ENCODE measurements at places on chromosomes 11 and 22. TPM values are rescaled to one million over a fixed set of nuclear protein-coding genes. Genes with fewer than 3 reads are reported as not detected.
A peak's percentile ranks its signal among the peaks of the same experiment; 100 is the strongest.

RIMBP3B gene
- total RNA-seq, result not detected

UCP2 gene
- not detected for total RNA-seq

GRCh38 chr11:110286298-110287040 is 9.9 kb downstream of the RDX start:
- no peak overlapping the region for H3K4me3 ChIP-seq
- H3K4me1 ChIP-seq, result peaks cover 26% of the 10 kb centered on the region
- no peak for DNase-seq
- H3K27ac ChIP-seq, result peak overlapping the region; percentile 60

GRCh38 chr11:125569915-125570621 is 791 bp downstream of the EI24 start:
- peak overlapping the region; percentile 85 for H3K4me3 ChIP-seq
- peaks cover 5% of the 10 kb centered on the region for H3K4me1 ChIP-seq
- H3K27ac ChIP-seq, result peak overlapping the region; percentile 85
- H3K36me3 ChIP-seq, result peaks cover 44% of the 10 kb centered on the region
- H3K27me3 ChIP-seq, result no peaks in the 10 kb centered on the region

- DNase-seq, result no peak
- no peaks in the 10 kb centered on the region for H3K27me3 ChIP-seq
- H3K27ac ChIP-seq, result no peak overlapping the region
- no peak overlapping the region for H3K4me3 ChIP-seq
- peaks cover 7% of the 10 kb centered on the region for H3K4me1 ChIP-seq
These were observed 181.6 kb downstream of the MSANTD4 start for GRCh38 chr11:105840391-105840790.

DNA sequence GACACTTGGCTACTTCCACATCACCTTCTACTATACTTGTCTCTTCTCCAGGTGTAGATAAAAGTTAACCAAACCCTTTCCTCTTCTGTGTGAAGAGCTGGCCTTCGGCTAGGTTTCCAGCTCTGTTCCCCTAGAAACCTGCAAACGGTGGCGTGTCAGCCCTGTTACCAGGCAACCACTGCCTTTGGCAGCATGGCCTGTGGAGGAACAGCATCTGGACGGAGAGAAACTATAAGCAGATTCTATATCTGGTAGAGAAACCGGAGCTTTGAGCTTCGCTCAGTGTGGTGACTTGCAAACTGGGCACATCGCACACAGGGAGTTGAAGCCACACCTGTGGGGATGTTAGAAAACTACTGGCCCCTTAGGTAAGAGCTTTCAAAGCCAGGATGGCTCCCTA is 35.9 kb downstream of the ARAP1 start:
- no peak overlapping the region for H3K27ac ChIP-seq
- DNase-seq, result no peak
- H3K36me3 ChIP-seq, result peaks cover 50% of the 10 kb centered on the region
- H3K4me1 ChIP-seq, result peaks cover 19% of the 10 kb centered on the region
- no peaks in the 10 kb centered on the region for H3K27me3 ChIP-seq

TMEM45B gene
- total RNA-seq, result not detected

DNA sequence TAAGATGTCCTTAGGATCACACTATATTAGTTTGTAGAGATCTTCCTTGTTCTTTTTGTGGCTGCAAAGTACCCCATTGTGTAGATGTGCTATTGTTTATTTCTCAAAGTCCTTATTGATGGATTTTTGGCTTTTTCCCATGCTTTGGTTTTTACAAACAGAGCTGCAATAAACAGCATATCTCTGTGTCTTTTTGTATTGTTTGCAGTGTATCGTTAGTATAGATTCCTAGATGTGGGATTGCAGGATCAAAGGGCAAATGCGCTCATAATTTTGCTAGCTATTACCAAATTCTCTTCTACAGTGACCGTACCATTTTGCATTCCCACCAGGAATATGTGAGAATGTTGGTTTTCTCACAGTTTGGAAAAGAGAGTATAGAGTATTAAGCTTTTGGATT is 27.5 kb upstream of the FTH1 start:
- peaks cover 6% of the 10 kb centered on the region for H3K4me1 ChIP-seq
- no peak overlapping the region for H3K4me3 ChIP-seq
- H3K36me3 ChIP-seq, result peaks cover 20% of the 10 kb centered on the region
- no peaks in the 10 kb centered on the region for H3K27me3 ChIP-seq

DNA sequence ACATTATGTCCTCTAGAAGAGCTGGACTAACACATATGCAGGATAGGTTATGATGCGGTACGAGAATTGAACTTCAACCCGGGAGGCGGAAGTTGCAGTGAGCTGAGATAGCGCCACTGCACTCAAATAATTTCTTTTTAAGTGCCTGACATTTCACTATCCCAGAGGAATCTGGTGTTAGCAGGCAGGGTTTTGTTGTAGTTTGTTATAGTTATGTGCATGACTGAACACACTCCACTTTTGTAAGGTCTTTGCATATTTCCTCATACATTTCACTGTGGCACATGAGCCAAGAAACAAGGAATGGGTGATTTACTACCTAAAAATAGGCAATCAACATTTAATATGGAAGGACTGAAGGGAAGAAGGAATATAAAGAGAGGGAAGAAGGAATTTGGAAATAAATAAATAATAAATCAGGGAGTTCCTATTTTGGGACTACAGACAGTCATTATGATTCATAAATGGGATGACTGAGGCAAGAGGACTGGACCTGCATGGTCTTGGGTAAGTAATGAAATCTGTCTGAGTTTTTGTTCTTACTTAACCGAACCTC is 8.7 kb upstream of the HIPK3 start:
- no peaks in the 10 kb centered on the region for H3K27me3 ChIP-seq
- peaks cover 6% of the 10 kb centered on the region for H3K4me1 ChIP-seq
- H3K27ac ChIP-seq, result no peak overlapping the region
- no peaks in the 10 kb centered on the region for H3K36me3 ChIP-seq
- no peak overlapping the region for H3K4me3 ChIP-seq
